ENCODE measurements at places on chromosomes 7 and 10. TPM values are rescaled to one million over a fixed set of nuclear protein-coding genes. Genes with fewer than 3 reads are reported as not detected.

GRCh38 chr10:69269761-69270160 lies 8.5 kb upstream of the HK1 start:
- no peaks in the 10 kb centered on the region for H3K4me1 ChIP-seq
- no peak overlapping the region for H3K27ac ChIP-seq
- no peaks in the 10 kb centered on the region for H3K36me3 ChIP-seq
- no peak for DNase-seq
- no peaks in the 10 kb centered on the region for H3K27me3 ChIP-seq

GPER1 gene
- 2.2 TPM for total RNA-seq

PTPRZ1 gene
- total RNA-seq, result 1.6 TPM

- no peaks in the 10 kb centered on the region for H3K4me1 ChIP-seq
- no peaks in the 10 kb centered on the region for H3K27me3 ChIP-seq
- DNase-seq, result no peak
- H3K36me3 ChIP-seq, result peaks cover 47% of the 10 kb centered on the region
- no peak overlapping the region for H3K27ac ChIP-seq
Observed at GRCh38 chr10:96541921-96542320, 28.2 kb upstream of the TLL2 start.

- H3K4me3 ChIP-seq, result no peak overlapping the region
- no peak overlapping the region for H3K27ac ChIP-seq
- no peaks in the 10 kb centered on the region for H3K4me1 ChIP-seq
- H3K27me3 ChIP-seq, result no peaks in the 10 kb centered on the region
Observed at GRCh38 chr7:86914551-86914950, 144.9 kb downstream of the ELAPOR2 start.

DNA sequence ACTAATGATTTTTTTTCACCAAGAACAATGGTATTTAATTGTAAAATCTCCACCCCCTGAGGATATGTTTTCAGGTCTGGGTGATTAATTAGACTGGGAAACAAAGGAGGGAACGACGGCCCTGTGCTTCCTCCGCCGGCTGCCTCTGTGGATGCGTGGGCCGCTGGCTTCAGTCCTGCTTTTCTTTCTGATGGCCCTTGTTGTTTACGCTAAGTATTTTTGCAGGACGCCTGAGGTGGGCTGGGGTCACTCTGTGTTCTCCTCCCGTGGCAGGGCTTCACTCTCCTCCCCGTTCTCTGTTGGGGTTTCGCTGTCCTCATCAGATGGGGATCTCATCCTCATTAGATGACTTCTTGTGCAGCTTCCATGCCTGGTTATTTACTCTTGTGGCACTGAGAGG lies 5.2 kb upstream of the ACBD5 start:
- H3K4me1 ChIP-seq, result peaks cover 15% of the 10 kb centered on the region
- no peak for DNase-seq
- H3K27ac ChIP-seq, result no peak overlapping the region

DNA sequence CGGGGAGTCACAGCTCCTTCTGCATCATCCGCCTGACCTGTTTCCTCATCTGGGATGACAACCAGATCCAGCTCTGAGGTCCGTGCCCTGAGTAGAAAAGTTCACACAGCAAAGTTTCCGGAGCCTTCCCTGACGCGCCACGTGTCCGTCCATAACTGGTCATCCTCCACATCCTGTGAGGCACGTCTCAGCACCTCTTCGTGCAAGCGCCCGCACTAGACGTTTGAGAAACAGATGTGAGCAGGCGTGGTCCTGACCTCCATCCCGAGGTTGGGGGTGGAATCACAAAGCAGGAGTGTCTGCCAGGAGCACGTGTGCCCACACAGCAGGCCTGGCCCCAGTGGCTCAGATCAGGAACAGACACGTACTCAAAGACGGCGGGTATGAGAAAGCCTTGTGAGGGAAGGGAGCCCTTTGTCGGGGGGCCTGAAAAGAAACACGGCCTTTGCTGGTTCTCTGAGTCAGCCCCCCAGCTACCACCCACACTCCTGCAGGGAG lies 520.8 kb downstream of the DNAJB6 start:
- no peak for DNase-seq
- H3K4me3 ChIP-seq, result no peak overlapping the region
- no peaks in the 10 kb centered on the region for H3K4me1 ChIP-seq
- no peaks in the 10 kb centered on the region for H3K36me3 ChIP-seq

GRCh38 chr7:96637522-96637921 lies 72.1 kb downstream of the SEM1 start:
- H3K4me1 ChIP-seq, result no peaks in the 10 kb centered on the region
- no peak overlapping the region for H3K4me3 ChIP-seq
- no peak overlapping the region for H3K27ac ChIP-seq
- H3K27me3 ChIP-seq, result no peaks in the 10 kb centered on the region
- DNase-seq, result no peak

DNA sequence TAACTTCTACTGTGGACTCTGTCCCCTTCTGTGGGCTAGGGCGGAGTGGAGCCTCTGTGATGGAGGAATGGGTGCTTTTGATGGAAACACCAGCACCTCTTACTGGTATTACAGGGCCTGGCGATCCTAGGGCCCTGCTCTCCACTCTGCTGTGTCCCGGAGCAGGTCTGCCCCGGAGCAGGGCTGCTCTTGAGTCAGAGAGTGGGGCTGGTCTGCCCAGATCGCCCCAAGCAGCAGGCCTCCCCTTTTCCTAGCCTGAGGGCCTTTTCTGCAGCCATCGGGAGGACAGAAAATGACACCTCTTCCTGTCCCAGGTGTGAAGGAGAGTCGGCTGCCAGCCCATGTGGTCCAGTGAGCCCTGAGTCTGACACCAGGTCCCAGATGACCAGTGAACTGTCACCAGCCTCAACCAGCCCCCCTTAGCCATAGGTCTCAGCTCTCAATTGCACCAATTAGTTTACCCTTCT lies 1.4 kb downstream of the ZNF282 start:
- peak overlapping the region; percentile 88 for H3K4me3 ChIP-seq
- no peaks in the 10 kb centered on the region for H3K27me3 ChIP-seq
- no peaks in the 10 kb centered on the region for H3K36me3 ChIP-seq
- peak overlapping the region; percentile 99 for H3K27ac ChIP-seq

DNA sequence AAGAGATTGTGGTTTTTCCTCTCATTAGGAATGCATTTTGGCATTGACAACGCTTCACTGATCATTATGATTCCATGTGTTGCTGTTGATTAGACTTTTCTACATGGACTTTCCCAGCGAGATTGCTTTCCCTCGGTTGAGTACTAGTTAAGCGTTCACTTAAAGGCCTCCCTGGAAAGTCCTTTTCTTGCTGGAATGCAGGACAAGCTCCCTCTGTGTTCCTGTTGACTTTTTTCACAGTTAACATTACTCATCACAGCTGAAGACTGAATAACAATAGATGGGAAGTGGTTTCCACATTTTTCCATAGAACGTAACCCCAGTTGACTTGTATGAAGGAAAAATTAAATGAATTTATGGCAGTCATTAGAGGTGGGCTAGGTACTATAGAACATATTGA lies 2.6 kb upstream of the CAV1 start:
- peaks cover 49% of the 10 kb centered on the region for H3K27me3 ChIP-seq
- no peak for DNase-seq
- H3K4me3 ChIP-seq, result no peak overlapping the region
- H3K36me3 ChIP-seq, result no peaks in the 10 kb centered on the region
- H3K27ac ChIP-seq, result no peak overlapping the region

- no peak overlapping the region for H3K27ac ChIP-seq
- no peaks in the 10 kb centered on the region for H3K4me1 ChIP-seq
- DNase-seq, result no peak
Observed at GRCh38 chr7:112886208-112886607, 96.0 kb upstream of the TMEM168 start.

- no peak overlapping the region for H3K27ac ChIP-seq
- no peak overlapping the region for H3K4me3 ChIP-seq
- H3K27me3 ChIP-seq, result no peaks in the 10 kb centered on the region
- no peaks in the 10 kb centered on the region for H3K4me1 ChIP-seq
Observed at GRCh38 chr10:101668566-101668965, 26.4 kb downstream of the FBXW4 start.
